ENCODE measurements at places on chromosomes 6 and 20.

DNA sequence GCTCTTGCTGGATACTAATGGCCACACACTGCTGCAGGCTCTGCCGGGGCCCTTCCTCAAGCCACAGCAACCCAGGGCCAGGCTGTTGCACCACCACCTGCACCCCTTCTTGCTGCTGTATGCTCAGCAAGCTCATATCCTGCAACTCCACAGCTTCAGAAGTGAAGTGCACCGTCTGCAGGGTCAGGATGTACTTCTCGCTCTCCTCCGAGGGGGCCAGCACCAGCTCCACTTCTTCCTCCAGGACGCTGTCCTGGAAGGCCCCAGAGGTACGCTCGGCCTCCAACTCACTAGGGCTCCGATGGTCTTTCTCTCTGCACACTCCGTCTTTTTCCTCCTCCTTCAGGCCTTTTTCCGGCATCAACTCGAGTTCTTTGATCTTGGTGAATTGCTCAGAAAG is 1.2 kb downstream of the CTCFL start:
- no peak for DNase-seq

DNA sequence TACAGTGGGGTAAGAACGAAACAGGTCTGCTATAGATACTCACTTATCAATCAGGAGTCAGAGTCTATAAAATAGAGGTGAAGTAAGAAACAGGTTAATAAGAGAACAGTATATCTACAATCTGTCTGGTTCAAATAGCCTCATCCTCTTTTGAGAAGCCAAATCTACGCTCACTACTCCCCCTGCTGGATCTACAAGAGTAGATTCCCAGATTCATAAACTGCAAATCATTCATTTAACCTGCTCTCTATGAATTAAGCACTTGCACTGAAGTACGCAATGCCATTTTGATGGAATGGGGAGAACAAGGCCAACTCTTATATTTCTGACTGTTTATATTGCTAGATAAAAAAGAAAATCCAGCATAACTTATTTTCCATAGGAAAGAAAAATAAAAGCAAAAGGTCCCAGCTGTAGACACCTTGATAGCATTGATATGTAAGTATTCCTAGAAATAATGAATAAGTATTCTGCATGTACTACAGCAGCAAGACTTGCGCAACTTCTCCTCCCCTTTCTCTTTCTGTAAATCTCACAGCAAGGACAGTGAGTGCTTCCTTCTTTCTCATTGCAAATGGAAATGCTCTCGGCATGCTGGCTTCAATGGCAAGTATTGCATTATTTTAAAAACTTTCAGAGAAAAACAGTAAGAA is 92.3 kb downstream of the RFX6 start:
- DNase-seq, result no peak

GRCh38 chr6:91631227-91631626 is 1044.4 kb upstream of the MAP3K7 start:
- no peak for DNase-seq

DNA sequence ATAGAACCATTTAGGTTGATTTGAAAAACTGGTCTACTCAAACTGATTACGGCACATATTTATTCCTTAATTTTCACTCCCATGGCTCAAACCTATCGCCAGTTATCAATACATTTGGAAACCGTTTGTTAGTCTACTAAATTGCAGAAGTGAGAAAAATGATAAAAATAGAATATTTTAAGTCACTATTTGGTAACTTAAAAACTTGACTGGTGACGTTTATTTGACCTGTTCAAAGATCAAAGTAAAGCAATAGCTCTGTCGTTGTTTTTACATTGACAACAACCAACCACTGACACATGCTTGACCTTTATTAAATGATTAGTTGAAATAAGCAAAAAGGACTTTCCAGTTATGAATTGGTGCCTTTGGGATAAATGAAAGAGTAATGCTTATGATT is 402.9 kb upstream of the MAP3K7 start:
- DNase-seq, result no peak

- no peak for DNase-seq
Measured at GRCh38 chr6:165571068-165571682, 91.9 kb downstream of the PDE10A start.

- no peak for DNase-seq
Measured at GRCh38 chr6:9795880-9796279, 619.0 kb downstream of the TFAP2A start.

- DNase-seq, result no peak
Measured at GRCh38 chr6:20447157-20447556, 45.5 kb downstream of the E2F3 start.

DNA sequence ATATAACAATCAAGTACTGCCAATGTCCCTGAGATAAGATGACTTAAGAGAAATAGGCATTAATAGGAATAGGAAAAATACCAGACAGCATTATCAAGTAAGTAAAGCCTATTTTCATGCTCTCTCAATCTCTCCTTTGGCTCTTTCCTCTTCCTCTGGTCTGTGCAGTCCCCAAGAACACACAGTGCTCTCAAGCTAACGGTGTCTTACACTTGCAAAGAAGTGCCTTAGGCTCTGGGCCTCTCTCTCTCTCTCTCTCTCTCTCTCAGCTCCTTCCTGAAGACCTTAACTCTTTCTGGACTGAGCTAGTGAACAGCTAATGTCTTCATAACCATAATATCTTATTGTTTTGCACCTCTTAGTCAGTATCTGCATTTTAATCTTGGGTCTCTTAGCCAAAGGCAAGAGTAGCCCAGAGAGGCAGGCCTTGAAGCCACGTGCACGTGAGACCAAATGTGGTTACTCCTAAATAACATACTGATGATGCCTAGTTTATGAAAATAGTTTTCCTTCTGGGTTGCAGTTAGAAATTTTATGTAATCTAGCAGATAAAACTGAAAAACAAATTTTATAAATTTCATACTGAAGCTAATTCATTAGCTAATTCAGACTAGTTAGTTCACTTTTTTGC is 70.8 kb downstream of the TPD52L1 start:
- no peak for DNase-seq

DNA sequence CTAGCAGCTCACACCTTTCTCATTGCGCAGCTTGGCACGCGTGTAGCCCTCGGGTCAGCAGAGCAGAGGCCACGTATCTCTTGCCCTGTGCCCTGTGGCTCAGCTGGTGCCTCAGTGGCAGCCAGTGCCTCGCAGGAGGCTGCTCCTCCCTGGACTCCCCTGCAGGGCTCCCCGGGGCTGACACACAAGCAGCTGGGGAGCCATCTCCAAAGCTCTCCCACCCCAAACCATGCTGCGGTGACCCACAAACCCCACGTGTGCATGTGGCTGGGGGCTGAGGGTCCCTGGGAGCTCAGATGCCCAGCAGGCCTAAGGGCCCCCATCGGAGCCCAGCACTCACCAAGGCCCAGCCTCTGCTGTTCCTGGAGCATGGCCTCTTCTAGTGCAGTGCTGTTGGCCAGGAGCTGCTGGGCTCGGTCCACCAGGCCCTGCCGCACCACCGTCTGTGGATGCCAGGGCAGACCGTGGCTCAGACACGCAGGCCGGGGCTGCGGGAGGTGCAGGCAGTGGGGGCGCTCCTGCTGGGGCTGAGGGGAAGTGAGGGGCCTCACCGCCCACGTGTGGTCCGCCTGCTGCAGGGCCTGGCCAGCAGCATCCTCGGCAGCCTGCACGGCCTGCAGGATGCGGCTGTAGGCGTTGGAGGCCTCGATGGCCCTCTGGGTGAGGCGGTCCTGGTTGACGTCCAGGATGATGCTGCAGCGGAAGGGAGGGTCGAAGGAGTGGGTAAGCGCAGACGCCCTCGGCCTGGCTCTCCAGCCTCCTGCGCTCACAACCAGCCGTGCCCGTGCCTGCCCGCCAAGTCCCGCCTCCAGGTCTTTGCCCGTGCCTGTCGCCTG is 13.8 kb downstream of the ADRM1 start:
- DNase-seq, result no peak

- no peak for DNase-seq
Measured at GRCh38 chr20:49343246-49343645, 65.4 kb upstream of the ZNFX1 start.

DNA sequence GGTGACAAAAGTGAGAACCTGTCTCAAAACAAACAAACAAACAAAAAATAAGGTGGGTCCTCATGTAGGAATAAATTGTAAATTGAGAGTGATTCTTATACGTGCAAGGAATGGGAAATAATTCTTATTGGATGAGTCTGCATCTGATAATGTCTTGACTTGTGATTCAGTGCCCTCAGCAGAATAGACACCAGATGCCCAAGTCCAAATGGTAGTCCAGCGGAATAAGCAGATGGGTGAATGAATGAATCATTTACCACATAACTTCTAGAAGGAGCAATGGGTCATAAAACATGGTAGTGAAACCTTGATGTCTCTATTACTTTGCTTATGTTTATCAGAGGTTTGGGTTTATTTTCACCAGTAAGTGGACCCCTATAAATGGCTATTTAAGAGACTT is 747.7 kb downstream of the PHF3 start:
- DNase-seq, result no peak

- DNase-seq, result no peak
Measured at GRCh38 chr6:122799916-122800686, 11.0 kb downstream of the SMPDL3A start.

DNA sequence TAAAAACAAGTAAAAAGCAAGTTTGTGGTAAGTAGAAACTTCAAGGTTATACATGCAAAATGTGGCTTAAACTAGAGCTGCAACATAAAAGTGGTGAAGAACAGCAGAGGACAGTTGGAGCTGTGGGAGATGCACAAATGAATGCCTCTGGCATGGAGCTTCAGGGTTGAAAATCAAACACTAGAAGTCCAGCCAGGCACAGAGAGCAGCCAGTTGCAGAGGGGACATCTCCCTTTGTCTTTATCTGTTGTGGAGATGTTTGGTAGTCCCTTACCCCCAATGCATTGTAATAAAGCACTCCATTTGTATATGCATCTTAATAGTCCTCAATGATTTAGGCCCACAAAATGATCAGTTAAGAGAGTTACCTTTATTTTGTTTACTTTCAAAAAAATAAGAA is 73.1 kb upstream of the C20orf144 start:
- DNase-seq, result no peak

- no peak for DNase-seq
Measured at GRCh38 chr20:18276821-18277220, 11.5 kb upstream of the ZNF133 start.

DNA sequence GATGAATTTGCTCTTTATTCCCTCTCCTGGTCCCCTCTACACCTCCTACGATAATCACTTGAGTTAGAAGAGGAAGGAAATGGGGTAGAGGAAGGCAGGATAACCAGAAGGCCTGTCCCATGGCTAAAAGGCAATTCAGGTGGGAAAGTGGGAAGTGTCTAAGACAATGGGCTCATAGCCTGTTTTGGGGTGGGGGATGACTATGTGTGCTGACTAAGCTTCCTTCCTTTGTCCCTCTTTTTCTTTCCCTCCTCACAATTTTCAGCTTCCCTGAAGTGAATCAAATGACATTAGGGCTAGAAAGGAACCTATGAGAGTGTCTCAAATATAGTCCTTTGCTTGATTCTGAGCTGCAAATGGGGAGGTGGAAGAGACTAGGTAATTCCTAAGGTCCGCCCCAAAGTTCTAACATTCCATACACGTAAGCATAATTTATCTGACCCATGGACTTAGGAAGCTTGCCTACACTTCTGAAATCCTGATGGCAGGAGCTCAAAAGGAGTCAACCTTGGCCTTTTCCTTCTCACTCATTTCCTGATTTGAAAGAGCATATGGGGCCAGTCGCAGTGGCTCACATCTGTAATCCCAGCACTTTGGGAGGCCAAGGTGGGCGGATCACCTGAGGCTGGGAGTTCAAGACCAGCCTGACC is 24.3 kb downstream of the EDEM2 start:
- no peak for DNase-seq

- DNase-seq, result no peak
Measured at GRCh38 chr20:38652995-38653394, 51.4 kb downstream of the ARHGAP40 start.

- DNase-seq, result no peak
Measured at GRCh38 chr6:164911151-164911550, 398.3 kb downstream of the C6orf118 start.

DNA sequence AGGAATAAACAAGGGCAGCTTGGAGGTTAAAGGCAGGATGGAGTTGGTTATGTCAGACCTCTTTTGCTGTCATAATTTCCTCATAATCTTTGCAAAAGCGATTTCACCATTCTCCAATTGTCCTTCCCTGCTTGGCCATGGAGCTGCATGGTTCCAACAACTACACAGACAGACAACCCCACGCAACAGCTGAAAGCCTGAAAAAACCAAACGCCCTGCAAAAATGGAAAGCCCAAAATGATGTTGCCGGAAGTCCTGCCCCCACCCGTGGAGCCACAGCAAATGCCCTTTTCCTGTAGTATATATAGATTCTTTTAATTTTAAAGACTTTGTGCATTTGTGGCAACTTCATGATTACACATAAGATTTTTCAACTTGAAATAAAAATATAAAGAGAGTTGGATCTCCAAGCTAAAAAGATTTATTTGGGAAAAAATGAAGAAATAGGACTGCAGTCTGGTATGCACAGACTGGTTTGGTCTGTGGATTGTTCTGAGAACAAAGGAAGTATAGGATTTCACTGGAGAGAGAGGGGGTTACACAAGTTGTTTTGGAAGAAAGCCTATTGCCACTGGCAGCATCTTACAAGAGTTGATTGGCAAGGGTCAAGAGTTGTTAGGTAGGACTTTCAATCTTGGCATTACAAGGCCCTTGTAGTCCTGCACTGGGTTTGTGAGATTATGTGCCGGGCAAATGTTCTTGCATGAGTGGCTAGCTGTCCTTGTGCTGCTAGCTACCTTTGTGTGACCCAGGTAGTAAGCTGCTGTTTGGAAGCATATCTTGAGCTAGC is 190.0 kb downstream of the C6orf118 start:
- no peak for DNase-seq

DNA sequence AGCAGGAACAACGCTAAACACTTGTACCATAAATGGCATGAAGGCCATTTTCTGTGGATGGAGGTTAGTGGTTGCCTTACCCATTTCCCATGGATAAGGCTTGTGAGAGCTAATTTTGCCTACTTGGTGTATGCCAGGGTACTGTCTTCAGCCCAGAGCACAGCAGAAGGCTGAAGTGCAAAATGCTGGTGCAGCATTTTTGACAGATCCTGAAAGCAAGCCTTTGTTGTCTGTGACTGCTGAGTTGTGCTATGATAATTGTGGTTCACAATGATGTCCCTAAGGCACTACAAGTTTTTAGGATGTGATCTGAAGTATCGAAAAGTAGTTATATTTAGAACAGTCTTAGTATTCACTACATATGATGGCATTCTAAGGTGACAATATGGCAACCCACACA is 14.7 kb upstream of the HMGN3 start:
- no peak for DNase-seq

DNA sequence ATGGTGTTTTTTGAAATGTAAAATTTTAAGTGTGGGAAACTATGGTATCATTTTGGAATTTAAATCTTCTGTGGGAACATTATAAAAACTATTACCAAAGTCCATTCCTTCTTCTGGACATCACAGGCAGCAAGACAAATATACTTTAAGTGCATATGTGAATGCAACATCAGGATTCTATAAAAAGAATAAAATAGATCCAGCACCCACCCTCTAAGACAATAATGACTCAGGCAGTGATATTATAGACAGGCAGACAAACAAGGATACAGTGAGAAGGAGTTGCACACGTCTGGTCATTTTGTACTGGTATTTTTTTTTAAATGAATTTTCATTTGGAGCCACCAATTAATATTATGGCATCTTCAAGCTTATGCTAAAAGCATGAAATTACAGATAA is 21.1 kb upstream of the NEDD9 start:
- DNase-seq, result no peak

GRCh38 chr6:15247500-15248450 is 1.9 kb downstream of the JARID2 start:
- peak; percentile 17 for DNase-seq

GRCh38 chr6:127923135-127923534 is 22.3 kb upstream of the THEMIS start:
- DNase-seq, result no peak
